Vein endothelial cell (primary cell): ENCODE measurements at places on chromosomes 3 and 15. TPM values are rescaled to one million over a fixed set of nuclear protein-coding genes. Genes with fewer than 3 reads are reported as not detected.

The SH2D7 gene
- total RNA-seq = not detected in 2 replicates

The TM4SF1 gene
- total RNA-seq = 957 and 972 TPM in 2 replicates

The CCR9 gene
- total RNA-seq = not detected in 2 replicates

The CHRNA5 gene
- total RNA-seq = 6.0 and 6.9 TPM in 2 replicates

The PPP2R3A gene
- total RNA-seq = 13.1 and 17.3 TPM in 2 replicates

The BFSP2 gene
- not detected in 2 replicates for total RNA-seq

The GABRA5 gene
- total RNA-seq = not detected in 2 replicates

The THSD4 gene
- total RNA-seq = 34.6 and 44.1 TPM in 2 replicates

The SEMA3F gene
- total RNA-seq = 38.3 and 76.8 TPM in 2 replicates

The EFCC1 gene
- total RNA-seq = 1.3 and 2.3 TPM in 2 replicates

The C3orf49 gene
- not detected in 2 replicates for total RNA-seq

The KBTBD8 gene
- total RNA-seq = 3.3 and 3.5 TPM in 2 replicates

The MESP2 gene
- 0.19 TPM in 1 of 2 replicates, not detected in the other for total RNA-seq

The NAA80 gene
- total RNA-seq = 10.8 and 11.1 TPM in 2 replicates

The DNAH12 gene
- total RNA-seq = under 0.01 and 0.10 TPM in 2 replicates
